ENCODE measurements at places on chromosomes 16 and 17.

GRCh38 chr16:8675183-8676159, 1.1 kb downstream of the ABAT start:
- DNase-seq: peak; percentile 14

DNA sequence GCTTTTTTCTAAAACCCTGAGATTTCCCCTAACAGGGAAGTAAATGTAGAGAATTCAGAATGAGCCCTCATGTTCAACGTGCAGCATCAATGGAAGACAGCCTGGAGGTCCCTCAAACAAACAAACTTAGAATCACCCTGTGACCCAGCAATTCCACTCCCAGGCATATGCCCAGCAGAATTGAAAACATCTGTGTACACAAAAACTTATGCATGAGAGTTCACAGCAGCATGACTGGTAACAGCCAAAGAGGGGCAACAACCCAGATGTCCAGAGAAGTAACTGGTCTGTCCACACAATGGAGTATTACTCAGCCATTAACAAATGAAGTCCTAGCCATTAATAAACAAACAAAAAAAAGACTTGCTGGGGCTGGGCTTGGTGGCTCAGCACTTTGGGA, 252.7 kb downstream of the PARN start:
- DNase-seq: peak; percentile 45

DNA sequence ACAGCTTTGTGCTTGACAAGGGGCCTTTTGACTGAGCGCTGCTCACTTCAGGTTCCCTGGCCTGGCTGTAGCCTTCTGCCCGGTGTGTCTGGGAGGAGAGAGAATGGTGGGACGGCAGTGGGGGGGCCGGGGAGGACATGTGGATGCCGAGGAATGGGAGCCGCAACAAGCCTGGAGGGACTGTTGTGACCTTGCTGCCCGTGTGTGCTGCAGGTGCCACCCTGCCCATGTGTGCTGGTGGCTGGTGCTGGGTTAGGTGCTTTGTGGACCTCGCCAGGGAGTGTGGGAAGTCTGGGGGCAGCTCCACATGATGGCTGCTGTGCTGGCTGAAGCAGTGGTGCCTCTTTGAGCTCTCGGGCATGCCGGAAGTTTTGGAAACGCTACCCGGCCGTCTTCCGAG, 132.1 kb downstream of the LAT start:
- DNase-seq: no peak

DNA sequence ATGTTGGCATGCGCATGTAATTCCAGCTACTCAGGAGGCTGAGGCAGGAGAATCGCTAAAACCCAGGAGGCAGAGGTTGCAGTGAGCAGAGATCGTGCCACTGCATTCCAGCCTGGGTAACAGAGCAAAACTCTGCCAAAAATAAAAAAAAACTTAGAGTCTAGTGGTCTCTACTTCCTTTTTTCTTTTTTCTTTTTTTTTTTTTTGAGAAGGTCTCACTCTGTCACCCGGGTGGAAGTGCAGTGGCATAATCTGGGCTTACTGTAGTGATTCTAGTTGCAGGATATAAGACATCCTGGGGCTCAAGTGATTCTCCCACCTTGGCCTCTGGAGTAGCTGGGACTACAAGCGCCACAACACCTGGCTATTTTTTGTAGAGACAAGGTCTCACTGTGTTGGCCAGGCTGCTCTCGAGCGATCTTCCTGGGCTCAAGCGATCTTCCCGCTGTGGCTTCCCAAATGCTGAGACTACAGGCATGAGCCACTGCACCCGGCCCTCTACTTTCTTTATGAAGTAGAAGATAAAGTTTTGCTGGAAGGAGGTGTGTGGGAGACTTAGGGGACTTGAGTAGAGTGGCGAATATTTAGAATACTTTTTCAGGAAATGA, 47.9 kb upstream of the TAOK1 start:
- no peak for DNase-seq

DNA sequence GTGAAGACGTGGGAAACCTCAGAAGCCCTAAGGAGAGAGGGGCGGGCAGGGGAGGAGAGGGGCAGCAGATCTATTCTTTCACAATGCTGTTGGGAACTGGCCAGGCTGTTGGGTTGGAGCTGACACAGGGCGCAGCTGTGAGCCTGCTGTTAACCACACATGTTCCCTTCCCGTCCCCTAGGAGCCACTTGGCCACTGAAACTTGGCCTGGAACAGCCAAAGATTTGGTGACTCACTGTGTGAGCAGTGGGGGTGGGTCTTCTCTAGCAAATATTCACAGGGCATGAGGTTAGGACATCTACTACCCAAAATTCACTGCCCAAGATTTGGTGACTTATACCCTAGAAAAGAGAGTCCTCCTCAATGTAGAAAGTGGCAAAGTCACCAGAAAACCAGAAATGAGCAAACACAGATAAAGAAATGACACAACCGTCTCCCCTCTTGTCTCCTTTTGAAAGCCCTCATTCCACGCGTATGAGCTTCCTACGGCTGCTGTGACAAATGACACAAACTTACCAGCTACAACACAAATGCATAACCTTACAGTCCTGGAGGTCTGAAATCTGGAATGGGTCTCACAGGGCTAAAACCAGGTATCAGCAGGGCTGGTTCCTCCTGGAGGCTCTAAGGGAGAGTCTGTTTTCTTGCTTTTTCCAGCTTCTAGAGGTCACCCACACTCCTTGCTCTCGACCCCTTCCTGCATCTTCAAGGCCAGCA, 6.3 kb downstream of the TBC1D16 start:
- peak; percentile 86 for DNase-seq

- DNase-seq: no peak
Observed at GRCh38 chr17:77628035-77628434, 330.5 kb upstream of the TNRC6C start.

Data from GM23248 (cell line).